ENCODE measurements at places on chromosomes 1 and 21.

GRCh38 chr1:218642033-218642948 lies 297.2 kb downstream of the TGFB2 start:
- DNase-seq, result no peak

- no peak for DNase-seq
Measured at GRCh38 chr1:25564777-25565574, 21.6 kb downstream of the LDLRAP1 start.

DNA sequence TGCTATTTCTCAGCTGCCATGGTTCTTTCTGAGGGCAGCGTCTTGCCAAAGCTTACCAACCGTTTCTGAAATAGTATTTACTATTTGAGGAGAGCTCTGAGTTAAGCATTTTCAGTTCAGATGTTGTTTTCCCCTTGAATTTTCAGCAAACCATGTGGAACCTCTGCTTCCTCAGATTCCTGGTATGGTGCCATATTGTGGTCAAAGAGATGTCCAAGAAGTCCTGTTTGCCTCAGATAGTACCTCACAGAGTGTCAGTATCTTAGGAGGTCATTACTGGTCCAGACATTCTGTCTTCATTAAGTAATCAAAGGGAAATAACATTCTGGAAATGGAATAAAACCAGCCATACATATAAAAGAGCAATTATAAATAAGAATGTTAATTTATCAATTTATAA lies 36.6 kb downstream of the VANGL2 start:
- no peak for DNase-seq

DNA sequence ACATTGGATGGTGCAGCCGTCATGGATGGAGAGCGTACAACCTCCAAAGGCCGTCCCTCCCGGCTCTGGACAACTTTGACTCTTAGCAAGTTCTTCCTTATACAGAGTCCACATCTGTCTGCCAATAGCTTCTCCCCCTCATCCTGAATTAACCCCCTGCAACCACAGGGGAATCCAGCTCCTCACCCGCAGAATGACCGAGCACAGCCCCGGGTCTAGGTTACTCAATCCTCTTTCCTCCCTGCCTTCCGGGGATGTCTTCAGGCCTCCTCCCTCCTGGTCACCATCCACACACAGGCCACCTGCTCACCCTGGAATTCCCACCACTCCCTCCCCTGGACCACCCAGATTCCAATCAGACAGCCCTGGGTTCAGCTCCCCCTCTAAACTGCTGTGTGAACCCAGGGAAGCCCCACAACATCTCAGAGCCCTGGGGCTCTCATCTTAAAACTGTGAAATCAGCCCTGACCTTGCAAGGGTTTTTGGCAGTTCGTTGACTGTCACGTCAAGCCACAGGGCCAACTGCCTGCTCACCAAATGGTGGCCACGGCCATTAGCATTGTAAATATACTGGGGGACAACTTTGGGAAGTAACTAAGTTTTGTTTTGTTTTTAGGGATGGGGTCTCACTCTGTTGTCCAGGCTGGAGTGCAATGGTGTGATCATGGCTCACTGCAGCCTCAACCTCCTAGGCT lies 54.2 kb downstream of the HSPG2 start:
- no peak for DNase-seq

DNA sequence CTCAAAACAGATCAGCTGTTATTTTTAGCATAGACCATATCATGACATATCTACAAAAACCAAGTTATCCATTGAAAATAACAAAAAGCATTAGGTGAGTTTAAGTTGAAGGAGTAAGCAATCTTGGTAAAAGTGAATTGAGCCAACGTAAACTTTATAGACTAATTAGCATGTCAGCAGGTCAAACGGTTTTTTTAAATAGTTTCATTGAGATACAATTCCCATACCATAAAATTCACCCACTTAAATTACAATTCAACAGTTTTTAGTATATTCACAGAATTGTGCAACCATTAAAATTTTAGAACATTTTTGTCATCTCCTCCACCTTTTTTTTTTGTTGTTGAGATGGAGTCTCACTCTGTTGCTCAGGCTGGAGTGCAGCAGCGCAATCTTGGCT lies 92.1 kb downstream of the TGFBR3 start:
- no peak for DNase-seq
